ENCODE measurements at places on chromosomes 12 and 14.

DNA sequence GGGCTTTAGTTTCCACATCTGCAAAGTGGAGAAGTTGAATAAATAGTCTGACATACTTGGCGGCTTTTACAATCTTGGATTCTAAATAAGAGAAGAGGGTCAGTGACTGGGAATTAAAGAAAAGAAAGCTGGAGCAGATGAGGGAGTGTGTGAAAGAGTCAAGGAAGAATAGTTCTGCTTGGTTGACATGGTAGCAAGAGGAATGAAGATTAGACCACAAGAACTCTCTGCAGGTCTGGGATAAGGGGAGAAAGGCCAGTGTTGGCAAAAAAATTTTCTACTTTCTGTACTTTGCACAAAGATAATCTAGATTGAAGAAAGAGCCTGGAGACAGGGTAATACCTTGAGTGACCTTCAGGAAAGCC is 5.9 kb downstream of the ITGB7 start:
- no peak for DNase-seq

GRCh38 chr14:91237219-91237618 is 7.3 kb downstream of the GPR68 start:
- DNase-seq, result no peak

DNA sequence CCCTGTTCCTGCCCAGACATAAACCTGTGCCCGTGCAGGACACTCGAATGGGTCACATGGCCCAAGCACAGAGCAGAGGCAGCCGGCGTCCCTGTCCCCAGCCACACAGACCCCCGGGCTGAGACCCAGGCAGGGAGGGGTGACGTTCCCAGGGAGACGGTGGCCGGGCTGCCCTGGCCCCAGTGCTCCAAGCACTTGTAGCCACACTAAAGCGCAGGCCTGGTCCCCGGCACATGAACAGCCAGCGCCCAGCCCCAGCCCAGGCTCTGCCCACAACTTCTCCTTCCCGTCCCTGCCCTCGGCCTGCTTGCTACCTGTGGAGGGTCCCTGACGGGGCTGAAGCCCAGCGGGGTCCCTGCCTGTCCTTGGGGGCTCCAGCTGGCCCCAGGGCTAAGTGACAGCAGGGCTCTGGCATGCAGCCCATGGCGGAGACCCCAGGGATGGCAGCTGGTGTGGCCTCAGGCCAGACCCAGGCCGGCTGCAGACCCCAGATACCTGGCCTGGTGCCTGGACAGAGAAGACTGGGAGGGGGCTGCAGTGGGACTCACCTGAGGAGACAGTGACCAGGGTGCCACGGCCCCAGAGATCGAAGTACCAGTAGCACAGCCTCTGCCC is 338.4 kb downstream of the TMEM121 start:
- no peak for DNase-seq

DNA sequence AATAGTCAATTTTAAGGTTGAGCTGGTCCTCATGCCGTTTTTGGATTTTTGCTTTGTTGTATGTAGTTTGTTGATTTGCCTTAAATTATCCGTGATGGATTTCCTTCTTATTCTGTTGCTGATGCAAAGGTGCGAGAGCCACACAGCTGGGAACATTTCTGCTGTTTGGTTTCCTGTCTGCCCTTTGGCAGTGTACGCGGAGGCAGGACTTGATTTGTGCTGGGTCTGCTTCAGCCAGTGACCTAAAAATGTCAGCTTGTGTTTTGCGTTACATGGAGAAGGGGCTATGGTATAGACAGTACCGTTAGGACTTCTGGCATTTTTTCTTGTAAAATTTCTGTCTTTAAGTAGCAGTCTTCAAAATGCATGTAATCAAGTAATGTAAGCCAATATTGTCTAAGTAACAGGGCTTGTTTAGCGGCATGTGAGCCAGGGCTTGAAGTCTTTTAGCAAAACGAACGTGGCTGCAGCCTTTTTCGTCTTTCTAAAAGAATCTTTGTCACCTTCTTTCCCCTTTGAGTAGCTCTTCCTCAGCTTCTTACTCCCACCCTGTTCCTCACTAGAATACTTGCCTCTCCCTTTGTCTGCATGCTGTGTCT is 18.2 kb upstream of the RD3L start:
- no peak for DNase-seq

GRCh38 chr12:104921340-104921739 is 36.8 kb downstream of the SLC41A2 start:
- no peak for DNase-seq

DNA sequence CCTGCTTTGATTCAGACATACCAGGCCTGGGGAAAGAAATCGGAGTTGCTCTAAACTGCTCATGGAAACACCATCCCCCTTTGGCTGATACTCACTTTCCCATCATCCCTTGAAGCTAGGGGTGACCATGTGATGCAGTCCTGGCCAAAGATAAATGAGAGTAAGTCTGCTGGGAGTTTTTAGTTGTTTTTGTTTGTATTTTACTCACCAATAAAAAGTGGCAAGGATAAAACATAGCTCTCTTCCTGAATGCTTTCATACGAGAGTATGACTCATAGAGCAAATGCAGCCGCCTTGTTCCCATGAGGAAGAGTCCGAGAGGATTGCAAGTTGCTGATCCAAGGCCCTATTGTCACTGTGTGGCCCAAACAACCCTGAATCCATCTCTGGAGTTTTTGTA is 126.4 kb upstream of the TMEM132C start:
- DNase-seq, result no peak

- DNase-seq, result no peak
These were observed 195.4 kb upstream of the ARHGAP5 start for GRCh38 chr14:31881531-31882310.

- no peak for DNase-seq
These were observed 117.8 kb downstream of the ESR2 start for GRCh38 chr14:64176330-64176729.

All from stimulated activated CD4-positive, alpha-beta T cell treated with anti-CD3 and anti-CD28 coated beads, TNF-alpha, amount 100 ng/mL, for 4 hours (primary cell).